CD4-positive, alpha-beta T cell treated with Interleukin-2 at 100 ng/mL for 4 hours (primary cell): ENCODE measurements at places on chromosomes 6 and 20.

DNA sequence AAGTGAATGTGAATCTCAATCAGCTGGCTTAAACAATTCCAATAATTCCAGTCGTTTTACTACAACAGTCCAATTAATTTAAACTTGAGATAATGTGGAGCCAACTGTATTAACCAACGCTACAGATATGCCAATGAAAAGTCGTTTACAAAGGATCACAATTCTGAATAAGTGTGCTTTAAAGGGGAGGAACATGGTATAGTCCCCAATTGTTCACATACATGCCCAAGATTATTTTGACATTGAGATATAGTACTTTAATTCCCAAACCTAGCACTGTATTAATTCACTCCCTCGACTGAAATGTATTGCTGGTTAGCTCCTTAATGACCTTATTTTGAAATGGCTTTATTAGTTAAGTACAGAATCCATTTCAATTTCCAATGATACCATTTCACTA, 2.5 kb downstream of the AKIRIN2 start:
- DNase-seq: no peak

- no peak for DNase-seq
Observed at GRCh38 chr6:86010915-86011786, 368.5 kb upstream of the SYNCRIP start.

DNA sequence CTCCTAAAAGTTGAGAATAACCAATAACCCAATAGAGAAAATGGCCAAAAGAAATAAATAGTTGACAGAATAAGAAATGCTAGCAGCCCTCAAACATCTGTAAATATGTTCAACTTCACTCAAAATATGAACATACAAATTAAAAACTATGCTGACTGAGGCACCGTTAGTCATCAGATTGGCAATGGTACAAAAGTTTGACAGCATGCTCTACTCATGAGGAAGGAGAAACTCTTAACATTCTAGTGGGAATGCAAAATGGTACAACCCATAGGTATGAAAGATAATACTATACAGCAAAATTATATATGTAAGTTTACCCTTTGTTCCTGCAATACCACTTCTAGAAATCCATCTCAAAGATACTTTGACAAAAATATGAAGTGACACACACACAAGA, 1.6 kb upstream of the ZSCAN12 start:
- DNase-seq: no peak

DNA sequence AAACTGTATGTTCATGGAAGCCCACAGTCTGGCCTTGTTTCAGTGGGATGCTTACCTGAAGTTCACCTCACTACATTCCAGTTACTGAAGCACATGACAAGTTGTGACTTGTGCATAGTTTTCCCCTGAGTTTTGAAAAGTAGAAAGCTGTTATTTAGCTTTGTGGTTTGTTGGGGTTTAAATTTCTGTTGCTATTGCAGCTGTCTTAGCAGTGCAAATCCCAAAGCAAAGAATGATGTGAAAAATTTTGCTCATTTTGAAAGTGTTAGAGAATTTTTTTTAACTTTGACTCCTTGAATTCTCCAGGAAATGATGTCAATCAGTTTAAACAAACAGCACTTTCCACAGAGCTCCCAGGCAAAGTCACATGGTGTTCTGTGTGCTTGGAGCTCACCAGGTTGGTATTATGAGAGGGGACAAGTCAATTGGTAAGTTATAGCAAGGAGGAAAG, 268.4 kb downstream of the ADGRG6 start:
- no peak for DNase-seq

DNA sequence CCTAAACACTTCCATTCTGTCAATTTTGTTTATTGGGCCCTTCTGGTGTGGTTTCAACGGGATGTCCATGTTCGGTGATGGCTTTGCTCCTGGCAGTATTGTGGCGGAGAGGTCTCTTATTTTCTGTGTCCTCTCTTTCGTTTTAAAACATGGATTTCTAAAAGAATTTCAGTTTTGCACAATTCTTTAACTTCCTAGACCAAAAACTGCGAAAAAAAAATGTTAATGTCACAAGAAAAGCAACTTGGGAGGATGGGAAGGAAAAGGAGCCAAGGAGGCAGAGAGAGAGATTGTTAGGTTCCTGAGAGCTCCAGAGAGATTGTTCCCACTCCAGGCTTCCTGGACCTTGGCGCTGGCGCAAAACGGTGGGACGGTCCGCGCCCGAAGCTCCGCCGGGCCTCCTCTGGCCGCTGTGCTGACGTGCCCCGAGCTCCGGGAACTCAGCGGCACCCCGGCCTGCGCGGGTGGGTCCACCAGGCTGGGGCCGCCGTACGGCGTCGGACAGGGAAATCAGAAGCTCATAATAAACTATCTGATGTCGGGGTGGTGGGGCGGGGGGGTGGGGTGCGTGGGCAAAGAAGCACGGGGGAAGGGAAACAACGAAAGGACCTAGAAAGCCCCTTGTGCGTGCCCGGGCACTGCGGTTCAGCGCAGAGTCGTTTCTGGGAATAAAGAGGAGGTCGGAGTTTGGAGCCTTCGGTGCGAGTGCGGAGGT, 951 bp upstream of the OLIG3 start:
- no peak for DNase-seq

DNA sequence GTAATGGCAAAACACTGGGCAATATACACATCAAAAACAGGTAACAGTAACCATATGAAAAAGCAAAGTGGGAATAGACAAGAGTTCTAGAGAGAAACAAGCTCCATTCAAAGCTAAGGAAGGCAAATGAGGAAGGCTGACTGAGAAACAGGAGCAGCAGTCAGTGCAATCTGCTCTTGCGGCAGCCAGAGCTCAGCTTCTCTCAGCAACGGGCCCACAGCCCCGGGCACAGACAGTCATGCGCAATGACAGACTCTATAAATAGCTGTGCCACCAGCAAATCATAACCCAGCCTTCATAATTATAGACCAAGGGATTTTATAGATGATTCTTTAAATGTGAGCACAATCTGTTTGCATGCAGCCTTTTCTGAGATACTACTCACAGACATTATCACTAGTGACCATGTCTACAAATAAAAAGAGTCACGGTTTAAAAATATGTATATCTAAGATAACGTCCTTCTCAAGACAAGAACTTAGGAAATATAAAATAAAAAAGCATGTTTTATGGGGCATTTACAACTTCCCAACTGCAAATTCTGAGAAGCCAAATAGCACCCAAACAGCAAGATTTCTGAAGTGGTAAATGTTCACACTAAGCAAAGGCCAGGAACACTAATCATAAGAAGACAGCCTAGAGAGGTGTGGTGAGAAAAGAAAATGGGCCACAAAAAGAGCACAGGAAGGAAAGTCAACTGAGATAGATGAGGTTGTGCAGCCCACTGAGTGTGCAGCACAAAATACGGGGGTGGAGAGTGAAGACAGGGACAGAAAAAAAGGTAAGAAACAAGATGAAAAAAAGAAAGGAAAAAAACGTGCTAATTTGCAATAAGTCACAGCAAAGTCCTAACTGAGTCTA, 39.9 kb upstream of the BEND6 start:
- no peak for DNase-seq

DNA sequence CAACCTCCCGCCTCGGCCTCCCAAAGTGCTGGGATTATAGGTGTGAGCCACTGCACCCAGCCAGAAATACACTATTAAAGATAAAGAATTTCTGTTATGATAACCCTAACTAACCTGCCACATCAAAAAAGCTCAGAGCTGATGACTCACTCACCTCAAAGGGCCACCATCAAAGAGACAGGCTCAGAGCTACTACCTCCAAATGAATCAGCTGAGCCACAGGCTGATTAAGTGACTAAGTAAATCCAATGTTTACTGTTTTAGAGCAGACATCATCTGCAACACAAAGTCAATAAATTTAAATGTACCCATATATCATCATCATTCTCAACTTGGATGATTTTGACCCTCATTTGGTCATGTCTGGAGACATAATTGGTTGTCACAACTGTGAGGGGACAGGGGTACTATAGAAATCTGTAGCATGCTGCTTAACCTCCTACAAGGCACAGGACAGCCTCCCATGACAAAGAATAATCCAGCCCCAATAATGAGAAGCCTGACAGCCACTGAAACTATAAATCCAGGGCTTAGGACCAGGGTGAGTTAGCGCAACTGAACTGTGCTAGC, 106.5 kb downstream of the ATP9A start:
- DNase-seq: peak; percentile 70

DNA sequence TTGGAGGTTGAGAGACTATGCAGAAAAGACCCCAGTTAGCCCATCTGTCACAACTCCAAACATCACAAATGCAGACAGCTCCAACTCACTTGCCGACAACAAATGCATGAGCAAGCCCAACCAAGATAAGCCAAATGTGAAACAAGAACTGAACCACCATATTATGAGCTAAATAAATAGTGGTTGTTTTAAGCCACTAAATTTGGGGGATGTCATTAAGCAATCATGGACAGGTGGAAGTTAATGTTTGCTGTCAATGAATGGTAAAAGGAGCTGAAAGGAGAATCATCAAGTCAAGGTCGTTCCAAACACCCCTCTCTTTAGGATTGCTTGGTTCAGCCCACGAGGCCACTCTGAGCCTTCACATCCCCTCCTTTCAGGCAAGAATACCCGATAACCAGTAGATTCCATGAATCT, 71.2 kb upstream of the PLCB4 start:
- DNase-seq: no peak

DNA sequence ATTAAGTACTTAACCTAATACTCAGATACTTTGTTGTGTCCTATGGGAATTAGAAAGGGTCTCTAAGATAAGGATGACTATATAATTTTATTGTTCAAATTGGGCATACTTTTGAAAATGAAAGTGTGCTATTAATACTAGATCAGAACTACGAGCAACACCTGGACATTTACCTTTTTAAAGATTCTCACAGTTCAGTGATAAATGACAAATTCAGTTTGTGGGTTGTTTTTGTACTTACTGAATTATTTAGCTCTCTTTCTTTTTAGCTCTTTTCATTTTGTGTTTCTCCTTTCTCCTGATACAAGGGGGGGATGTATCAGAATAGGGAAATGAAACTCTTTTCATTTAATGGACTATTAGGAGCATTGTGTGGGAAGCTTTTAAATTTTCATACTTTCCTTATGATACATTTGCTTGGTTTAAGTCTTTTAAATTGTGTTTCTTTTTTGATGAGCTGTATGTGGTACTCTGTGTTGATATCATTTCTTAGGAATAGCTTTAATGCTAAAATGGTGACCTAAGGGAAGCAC, 47.5 kb downstream of the PHF3 start:
- no peak for DNase-seq

DNA sequence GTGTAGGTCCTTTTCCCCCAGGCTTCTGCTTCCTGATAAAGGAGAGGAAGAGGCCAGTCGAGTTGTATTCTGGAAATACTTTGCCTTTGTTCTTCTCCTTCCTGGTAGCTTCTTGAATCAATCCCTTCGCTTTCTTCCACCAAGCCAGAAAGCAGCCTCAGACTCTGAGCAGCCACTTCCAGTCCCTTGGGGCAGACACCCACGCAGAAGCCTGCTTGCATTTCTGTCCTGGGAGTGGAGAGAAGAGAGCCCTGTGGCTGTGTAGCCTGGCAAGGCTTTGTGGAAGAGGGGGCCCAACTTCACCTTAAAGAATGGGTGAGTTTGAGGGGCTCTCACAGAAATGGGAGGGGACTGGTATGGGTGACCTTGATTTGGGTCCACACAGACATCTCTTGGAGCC, 211.0 kb upstream of the SSTR4 start:
- DNase-seq: no peak

- no peak for DNase-seq
Observed at GRCh38 chr20:43913291-43914025, 1.2 kb upstream of the TOX2 start.

GRCh38 chr6:120096696-120097260, 747.2 kb upstream of the MAN1A1 start:
- no peak for DNase-seq

- DNase-seq: no peak
Observed at GRCh38 chr6:167232356-167232755, 58.8 kb upstream of the UNC93A start.

- DNase-seq: no peak
Observed at GRCh38 chr6:39776581-39776980, 15.6 kb upstream of the DAAM2 start.

DNA sequence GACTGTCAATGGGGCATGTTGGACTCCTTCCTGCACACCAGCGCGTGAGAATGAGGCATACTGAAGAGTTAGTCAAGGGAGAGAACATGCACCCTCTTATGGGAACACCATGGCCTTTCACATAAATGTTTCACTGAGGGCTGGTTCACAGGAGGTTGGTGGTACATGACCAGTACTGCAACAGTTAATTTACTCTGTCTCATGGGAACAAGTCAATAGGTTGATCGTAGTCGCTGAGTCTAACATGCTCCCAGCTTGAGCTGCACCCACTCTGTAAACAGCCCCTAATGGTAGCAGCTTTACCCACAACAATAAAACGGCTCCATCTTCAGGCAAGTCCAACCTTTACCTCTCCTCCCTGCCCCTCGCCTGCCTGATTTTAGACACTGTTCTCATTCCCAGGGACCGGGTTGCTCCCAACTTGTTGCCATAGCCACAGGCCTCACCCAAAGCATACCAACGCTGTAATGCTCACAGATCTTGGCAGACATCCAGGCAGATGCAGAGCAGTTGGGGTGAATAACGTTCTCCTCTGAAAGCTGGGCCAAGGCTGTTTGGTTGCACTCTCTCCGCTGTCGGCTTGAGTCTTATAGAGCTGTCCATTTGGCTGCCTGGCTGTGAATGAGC, 111.3 kb downstream of the LY86 start:
- DNase-seq: no peak

GRCh38 chr20:1874450-1875182, 20.6 kb upstream of the SIRPA start:
- DNase-seq: no peak

GRCh38 chr6:105994591-105995390, 91.3 kb upstream of the PRDM1 start:
- peak; percentile 49 for DNase-seq

DNA sequence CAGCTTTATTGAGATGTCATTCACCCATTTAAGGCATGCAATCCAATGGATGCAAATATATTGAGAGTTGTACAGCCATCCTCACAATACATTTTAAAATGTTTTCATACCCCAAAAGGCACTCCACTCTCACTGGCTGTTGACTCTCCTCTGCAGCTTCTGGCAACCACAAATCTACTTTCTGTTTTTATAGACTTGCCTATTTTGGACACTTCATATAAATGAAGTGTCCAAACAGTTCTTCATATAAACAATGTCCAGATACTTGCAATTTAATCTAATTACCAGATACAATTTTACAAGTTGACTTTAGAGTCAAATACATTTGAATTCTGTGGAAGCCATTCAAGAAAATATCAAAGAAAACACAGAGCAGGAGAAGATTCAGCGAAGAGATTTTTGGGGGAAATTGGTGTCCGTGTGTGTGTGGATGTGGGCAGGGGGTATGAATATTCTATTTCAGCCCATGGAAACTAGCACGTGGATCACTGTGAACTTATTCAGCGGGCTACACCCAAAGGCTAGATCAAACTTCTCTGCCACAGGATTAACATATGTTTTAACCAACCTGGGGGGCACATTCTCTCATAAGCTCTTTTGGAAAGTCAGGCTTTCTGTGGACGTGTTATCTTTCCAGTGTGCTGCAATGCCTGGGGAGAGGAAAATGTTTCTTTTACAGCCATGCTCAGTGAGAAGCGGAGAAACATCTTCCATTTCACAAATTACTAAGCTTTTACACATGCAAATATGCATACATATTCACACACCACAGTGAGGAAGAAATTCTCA, 73.9 kb downstream of the PLG start:
- DNase-seq: no peak

GRCh38 chr6:121319112-121319553, 15.1 kb downstream of the TBC1D32 start:
- DNase-seq: no peak

GRCh38 chr6:147285087-147285855, 81.1 kb downstream of the STXBP5 start:
- peak; percentile 37 for DNase-seq
